ENCODE measurements at places on chromosomes 11 and 22.

DNA sequence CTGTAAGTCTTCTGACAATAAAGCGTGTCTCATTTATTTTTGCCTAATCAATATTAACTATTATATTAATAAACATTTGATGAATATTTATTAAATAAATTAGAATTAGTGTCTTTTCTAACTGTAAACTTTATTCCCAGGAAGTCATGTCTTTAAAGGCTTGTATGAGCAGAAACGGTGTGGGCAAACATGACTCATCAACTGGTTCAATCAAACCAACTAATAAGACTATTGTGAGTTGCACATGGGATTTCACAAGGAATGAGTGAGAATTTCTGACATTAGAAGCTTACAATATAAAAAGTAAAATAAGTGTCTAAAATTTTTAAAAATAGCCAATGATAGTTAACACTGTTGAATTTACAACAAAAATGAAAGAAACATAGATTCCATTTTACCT lies 259.2 kb upstream of the CTSC start:
- no peak for DNase-seq

GRCh38 chr11:49432242-49432848 lies 223.9 kb upstream of the FOLH1 start:
- DNase-seq: no peak

GRCh38 chr11:32008880-32009551 lies 81.9 kb upstream of the RCN1 start:
- no peak for DNase-seq

DNA sequence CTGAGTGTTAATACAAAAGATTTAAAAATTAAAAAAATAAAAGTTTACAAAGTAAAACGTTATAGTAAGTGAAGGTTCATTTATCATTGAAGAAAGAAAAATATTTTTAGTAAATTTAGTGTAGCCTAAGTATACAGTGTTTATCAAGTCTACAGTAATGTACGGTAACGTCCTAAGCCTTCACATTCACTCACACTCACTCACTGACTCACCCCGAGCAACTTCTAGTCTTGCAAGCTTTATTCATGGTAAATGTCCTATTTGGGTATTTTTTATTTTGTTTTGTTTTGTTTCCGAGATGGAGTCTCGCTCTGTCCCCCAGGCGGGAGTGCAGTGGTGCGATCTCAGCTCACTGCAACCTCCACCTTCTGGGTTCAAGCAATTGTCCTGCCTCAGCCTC lies 8.8 kb downstream of the CASTOR1 start:
- no peak for DNase-seq

DNA sequence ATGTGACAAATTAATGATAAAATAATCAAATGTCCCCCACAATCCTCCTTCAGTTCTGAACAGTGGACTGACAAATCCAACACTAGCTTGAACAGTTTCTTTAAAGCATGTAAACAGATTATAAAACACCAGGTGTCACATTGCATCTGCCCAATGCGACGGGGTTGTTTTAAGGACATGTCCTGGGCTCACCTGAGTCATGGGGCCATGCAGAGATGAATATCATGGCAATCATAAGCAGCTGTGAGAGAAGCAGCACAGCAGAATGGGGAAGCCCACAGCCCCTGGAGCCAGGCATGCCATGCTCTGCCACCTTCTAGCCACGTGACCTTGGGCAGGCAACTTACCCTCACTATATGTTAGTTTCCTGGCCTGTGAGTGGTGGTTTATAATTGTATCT lies 93.9 kb upstream of the KCNA4 start:
- DNase-seq: no peak

GRCh38 chr22:47245786-47246185 lies 483.3 kb downstream of the TBC1D22A start:
- DNase-seq: no peak

DNA sequence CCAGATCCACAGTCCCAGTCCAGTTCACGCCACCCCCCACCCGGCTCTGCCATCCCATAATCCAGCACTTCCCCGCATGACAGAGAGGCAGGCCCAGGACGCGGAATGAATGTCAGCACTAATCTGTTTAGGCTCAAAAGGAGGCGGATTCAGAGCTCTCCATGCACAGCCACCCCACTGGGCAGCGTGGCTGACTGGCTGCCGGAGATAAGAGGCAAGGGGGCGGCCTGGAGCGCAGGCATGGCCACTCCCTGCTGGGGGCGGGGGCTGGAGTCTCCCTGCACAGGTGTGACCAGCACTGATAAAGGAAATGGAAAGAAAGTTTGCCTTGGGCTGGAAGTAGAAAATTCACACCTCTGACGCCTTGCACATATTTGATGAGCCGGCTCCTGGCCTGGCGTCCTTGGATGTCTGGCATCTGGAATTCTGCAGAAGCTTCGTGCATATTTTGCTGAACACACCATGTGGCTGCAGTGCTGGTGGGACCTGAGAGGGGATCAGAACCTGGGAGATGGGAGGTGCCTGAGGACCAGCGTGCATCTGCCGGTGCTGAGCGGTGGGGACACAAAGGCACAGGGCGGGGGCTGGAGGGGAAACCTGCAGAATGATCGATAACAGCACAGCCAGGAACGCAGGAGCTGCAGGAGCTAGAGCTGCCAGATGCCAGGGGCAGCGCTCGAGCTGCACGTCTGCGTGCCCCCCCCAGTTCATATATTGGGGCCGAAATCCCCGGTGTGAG lies 344.4 kb downstream of the CTTN start:
- DNase-seq: no peak

DNA sequence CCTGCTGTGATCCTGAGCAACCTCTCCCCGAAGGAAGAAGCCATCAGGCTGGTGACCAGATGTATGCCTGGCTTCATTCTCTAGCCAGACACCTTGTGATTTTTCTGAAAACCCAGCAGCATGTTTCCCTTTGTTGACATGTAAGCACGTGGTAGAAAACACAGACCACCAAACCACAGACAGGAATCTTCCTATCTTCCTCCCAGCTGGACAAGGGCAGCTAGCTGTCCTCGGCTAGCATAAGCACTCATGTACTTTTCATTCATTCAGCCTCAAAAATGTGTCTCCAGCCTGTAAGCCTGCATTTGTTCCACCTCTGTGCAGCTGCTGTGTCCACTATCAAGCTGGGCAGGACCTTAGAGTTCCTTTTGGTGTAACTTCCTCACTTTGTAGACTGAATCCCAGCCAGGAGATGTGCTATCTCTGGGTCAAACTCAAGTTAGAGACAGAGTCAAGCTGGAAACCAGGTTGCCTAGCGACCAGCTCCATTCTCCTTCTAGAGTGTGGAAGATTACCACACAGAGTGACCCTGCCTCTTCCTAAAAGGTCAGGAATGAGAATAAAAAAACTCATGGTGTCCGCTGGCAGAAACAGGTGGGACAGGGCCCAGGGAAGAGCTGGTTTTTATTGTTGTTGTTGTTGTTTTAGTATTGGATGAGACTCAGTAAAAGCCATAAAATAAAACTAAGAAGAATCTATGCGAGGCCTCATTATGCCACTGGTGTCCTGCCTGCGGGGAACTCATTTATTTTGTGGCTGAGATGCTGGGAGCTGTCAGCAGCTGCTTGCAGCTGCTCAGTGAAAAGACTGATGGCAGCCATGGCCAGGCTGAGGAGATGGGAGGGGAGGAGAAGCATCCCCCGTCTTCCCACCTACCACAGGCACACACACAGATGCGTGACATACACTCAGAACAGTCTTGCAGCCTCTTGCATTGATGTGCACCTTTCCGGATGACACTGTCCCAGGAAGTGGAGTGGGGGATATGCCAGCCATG lies 7.4 kb upstream of the CLMP start:
- no peak for DNase-seq

- no peak for DNase-seq
Measured at GRCh38 chr11:128487978-128488377, 99.4 kb downstream of the ETS1 start.

DNA sequence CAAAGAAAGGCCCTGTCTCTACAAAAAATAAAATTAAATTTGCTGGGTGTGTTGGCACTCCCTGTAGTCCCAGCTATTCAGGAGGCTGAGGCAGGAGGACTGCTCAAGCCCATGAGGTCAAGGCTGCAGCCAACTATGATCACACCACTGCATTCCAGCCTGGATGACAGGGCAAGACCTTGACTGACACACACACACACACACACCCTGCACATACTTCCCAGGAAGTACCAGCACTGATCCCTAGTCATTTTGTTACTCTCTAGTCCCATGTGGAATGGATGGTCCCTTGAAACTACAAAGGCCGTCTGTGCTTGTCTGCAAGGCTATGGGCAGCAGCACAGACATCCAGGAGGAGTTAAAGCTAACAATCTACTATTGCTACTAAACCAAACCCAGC lies 59.7 kb upstream of the CYP2D6 start:
- no peak for DNase-seq

DNA sequence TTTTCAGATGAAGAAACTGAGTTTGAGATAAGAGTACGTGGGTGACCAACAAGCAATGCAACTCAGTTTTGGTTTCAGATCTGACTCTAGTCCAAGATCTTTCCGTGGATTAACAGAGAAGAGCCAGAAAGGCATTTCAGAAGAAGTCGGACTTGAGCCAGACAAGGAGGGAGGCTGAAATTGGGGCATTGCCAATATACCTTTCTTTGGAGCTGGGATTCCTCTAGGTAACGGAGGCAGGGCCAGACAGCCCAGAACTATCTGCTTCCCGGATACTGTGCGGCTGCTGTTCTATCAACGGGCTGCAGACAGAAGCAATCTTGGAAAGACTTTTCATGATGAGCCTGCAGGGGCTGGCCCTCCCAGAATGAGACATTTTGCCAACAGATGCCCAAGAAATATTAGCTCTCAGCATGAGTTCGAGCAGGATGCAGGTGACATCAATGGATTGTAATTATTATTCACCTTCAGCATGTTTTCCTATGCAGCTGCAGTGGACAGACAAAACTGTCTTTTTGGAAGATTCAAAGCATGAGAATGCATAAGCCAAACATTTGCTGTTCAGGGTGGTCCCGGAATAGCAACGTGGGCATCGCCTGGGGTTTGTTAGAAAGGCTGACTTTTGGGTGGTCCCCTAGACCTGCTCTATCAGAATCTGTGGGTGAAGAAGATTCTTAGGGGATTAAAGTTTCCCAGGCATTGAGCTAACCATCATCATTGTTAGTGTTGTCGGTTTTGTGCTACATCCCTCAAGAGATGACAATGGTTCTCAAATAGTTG lies 95.7 kb downstream of the SCN3B start:
- no peak for DNase-seq

DNA sequence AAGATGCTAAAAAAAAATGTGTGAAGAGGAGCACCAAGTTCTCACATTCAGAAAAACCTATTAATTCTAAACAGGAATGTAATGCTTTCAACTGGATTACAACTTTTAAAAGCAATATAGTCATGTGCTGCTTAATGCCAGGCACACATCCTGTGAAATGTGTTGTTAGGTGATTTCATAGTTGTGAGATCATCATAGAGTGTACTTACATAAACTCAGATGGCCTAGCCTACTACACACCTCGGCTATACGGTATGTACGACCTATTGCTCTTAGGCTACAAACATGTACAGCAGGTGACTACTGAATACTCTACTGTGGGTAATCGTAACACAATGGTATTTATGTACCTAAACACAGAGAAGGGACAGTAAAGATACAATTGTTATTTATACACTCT lies 142.3 kb downstream of the RBFOX2 start:
- DNase-seq: no peak

- DNase-seq: no peak
Measured at GRCh38 chr22:45842291-45842991, 134.5 kb downstream of the WNT7B start.

- no peak for DNase-seq
Measured at GRCh38 chr11:67592880-67593564, 9.4 kb downstream of the GSTP1 start.

- no peak for DNase-seq
Measured at GRCh38 chr11:90722552-90723190, 499.8 kb upstream of the CHORDC1 start.

GRCh38 chr22:43013355-43014315 lies 1.3 kb downstream of the PACSIN2 start:
- no peak for DNase-seq

DNA sequence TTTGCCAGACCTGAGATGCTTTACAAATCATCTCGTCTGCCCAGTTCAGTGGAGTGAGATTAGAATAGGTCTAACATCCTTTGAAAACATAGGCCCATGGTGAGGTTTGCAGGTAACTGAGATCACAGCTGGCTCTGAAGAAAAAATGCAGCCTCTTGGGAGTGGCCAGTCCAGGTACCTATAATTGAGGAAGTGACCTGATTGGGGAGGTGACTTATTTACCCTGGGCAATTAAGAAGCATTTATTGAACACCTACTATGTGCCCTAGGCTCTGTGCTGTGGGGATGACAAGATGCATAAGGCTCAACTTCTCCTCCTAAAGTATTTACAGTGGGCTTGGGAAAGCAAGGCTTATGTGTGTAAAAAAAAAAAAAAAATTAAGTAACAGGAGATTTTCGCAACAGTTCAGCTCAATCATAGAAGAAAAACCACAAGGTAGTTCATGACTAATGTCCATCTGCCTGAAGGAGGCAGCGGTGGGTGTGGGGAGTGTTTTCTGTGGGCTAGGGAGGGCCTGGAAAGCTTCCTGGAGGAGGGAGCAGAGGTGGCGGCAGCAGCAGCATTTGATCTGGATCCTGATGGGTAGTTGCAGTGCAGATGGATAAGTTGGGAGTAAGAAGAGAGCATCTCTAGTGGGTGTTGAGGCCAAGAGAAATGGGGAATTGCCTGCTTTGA lies 16.1 kb downstream of the MICAL2 start:
- no peak for DNase-seq

GRCh38 chr11:111469200-111469599 lies 43.0 kb downstream of the BTG4 start:
- DNase-seq: no peak

GRCh38 chr11:101008961-101009689 lies 120.5 kb downstream of the PGR start:
- DNase-seq: no peak

DNA sequence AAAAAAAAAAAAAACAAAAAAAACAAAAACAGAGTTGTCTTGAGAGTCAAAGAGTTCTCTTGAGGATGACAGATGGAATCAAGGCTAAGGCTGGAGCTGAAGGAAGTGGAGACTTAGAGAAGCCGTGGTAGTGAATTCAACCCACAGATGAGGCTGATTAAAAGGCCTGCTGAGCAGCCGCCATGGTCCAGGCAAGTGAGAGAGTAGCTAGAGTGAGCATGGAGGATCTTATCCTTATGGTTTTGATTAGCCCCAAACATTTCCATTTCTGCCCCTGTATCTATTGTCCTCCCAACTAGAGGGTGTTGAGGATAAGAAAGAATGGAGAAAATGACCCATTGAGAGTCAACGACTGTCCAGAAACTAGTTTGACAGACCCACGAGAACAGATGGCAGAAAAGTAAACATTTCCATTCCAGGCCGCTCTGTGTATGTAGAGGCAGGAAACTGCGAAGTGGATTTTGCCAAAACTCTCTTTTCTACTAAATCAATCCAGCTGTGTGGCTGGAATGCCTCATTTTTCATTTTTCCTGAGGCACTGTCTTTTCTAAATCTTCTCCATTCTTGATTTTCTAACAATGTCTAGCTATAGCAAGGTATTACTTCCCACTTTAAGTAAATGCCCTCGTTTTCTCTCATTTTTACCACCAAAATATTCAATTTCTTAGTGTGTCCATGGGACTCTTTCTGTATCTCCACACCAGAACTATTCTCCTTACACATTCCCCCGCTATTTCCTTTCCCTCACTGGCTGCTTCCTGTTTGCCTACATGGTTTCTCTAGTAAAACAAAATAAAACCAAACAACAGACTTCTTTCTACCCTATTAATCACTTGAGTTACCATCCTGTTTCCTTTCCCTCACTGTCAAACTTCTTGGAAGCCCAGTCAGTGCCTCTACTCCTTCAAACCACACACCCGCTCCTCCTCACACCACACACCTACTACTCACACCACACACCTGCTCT lies 5.4 kb upstream of the MMP8 start:
- no peak for DNase-seq
